ENCODE measurements at places on chromosomes 5 and 9.

- no peak for DNase-seq
These were observed 44.1 kb upstream of the FOXE1 start for GRCh38 chr9:97808972-97809371.

DNA sequence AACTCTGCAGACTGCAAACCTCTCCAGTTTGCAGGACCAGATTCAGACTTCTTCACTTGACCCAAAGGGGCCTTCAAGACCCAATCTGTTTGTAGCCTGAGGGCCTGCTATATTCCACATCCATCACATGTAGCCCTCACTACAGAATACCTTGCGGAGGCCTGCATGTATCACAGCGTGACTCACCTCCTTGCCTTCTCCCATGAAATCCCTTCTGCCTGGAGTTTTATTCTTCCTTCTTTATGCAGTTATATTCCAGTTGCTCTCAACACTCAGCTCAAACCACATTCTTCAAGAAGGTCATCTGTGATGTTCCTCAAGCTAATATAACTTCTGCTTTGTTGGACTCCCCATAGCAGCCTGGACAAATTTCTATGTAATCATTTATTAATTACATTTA, 198.5 kb upstream of the PTGER4 start:
- no peak for DNase-seq

DNA sequence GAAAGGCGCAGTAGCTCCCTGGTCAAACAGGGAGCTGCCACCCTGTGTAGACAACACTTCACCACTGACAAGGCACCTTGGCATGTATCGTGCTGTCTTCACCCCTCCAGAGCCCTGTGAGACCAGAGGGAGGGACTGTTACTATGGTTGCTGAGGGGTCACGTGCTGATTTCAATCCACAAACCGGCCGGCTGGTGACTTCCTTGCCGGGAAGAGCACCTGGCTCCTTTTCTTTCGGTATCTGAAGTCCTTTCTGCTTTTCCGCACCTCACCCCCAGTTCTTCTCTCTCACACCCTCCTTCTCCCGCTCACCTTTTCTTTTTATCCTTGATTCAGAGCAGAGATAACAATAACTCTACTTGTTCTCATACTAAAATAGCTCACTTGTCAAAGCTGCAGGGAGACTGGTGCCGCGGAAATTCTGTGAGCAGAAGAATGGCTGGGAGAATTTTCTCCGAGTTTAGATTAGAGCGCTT, 327.2 kb downstream of the ZSWIM6 start:
- no peak for DNase-seq

DNA sequence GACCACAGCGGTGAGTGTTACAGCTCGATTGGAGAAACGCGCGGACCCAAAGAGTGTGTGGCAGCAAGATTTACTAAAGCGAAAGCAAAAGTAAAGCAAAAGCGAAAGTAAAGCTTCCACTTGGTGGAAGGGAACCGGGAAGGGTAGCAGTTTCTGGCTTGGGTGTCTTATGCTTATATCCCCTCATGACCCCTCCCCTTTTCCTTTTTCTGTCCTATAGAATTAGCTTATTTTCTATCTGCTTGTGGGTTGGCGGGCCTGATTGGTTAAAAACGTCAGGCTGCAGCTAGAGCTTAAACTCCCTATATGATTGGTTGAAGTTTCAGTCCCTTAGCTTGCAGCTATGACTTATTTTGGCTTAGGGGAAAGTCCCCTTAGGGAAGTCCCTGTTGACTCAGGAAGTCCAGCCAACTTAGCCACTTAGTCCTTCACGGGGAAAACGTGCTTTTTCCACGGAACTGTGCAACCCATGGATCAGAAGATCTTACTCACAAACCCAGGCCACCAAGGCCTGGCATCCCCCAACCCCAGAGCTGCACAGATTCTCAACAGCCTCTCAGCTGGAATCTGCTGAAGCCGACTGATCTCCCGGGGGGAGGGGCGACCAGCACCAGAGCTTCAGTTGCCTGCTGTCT, 114.2 kb upstream of the ADAMTS16 start:
- no peak for DNase-seq

DNA sequence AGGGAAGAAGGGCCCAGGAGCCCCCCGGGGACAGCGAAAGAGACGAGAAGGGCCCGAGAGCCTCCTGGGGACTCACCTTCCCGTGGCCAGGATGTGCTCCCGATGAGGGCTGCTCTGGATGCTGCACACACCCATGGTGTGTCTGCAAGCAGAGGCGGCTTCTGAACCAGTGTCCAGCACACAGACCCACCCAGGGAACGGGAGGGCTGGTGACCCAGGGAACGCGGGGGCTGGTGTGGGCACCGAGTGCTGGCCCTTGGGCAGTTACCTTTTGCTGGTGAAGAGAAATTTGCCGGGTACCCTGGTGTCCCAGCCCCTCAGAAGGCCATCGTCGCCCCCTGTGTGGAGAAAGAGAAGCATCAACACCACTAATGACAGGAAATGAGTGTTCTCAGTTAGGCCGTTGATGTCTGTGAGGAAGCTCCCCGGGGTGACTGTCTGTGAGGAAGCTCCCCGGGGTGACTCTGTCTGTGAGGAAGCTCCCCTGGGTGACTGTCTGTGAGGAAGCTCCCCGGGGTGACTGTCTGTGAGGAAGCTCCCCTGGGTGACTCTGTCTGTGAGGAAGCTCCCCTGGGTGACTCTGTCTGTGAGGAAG, 13.2 kb downstream of the MRPL41 start:
- DNase-seq: no peak

DNA sequence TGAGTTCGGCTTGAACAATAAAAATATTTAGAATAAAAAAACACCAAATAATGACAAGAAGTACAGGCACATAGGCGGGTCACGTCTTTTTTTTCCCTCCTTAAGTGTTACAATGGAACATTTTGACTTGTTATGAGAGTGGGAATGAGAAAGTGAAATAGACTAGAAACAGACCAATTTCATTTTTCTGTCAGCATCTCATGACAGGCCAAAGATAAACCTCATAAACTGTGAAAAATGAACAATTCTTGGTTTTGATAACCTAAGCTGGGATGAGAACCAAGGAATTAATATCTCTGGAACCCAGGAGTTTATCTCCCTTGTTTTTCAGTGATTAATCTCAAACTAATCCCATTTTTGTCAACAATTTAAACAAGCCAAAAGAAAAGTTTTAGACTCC, 299.5 kb downstream of the SLIT3 start:
- DNase-seq: no peak

DNA sequence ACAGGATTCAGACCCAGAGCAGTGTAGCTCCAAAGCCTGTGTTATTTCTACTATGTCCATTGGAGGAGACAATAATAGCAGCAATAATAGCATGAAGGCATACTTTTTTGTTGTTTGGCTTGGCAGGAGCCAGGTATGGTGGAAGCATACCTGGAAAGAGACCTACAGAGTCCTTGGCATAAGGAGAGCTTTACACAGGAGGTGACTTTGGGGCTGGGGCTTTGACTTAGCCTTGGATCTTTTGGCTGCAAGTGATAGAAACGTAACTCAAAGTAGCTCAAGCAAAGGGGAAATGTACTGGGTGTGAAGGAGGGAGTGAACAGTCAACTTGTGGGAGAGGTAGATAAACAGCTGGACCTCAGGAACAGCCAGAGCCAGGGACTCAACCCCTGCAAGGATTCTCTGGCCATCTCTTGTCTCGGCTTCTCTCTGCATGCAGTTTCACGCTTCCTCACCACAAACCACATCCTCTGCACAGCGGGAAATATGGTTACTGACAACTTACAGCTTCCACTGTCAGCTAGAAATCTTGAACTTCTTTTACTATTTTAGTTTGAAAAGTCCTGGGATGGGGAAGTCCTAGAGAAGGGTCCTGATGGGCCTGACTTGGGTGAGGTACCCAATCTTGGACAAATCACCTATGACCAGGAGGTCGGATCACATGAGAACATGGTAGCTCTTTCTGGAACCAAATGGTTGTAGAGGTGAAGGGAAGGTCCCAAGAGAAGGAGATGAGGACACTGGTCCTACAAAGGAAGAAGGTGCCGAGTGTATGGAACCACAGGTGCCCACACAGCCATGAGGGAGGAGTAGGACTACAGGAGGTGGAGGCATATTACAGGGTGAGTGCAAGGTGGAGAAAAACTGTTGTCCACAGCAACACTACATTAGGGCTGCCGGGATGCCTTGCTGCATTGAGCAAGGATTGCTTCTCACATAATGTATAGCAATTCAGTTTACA, 47.0 kb upstream of the TGFBR1 start:
- DNase-seq: peak; percentile 89

GRCh38 chr5:88388476-88389337, 120.1 kb upstream of the TMEM161B start:
- DNase-seq: no peak

GRCh38 chr9:136853596-136854112, 1.5 kb downstream of the MAMDC4 start:
- no peak for DNase-seq

DNA sequence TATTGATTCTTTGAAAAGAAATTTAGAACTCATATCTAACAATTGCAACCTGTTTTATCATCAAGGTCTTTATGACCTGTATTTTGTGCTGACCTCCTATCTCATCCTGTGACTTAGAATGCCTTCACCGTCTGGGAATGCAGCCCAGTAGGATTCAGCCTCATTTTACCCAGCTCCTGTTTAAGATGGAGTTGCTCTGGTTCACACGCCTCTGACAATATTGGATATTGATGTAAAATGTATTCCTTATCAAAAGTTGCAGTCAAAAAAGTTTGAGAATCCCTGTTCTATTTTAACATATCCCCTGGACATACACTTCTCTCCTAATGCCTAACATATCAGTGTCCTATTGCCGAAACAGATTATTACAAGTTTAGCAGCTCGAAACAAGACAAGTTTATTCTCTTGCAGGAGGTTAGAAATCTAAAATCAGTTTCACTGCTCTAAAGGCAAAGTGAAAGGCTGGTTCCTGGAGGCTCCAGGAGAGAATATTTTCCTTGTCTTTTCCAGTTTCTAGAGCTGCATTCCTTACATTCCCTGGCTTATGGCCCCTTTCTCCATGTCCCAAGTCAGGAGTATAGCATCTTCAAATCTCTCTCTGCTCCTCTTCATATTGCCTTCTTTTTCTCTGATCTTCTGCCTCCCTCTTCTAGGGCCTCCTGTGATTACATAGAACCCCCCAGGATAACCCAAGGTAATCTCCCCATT, 31.5 kb upstream of the LVRN start:
- no peak for DNase-seq

GRCh38 chr9:124781967-124782660, 5.2 kb downstream of the OLFML2A start:
- no peak for DNase-seq

DNA sequence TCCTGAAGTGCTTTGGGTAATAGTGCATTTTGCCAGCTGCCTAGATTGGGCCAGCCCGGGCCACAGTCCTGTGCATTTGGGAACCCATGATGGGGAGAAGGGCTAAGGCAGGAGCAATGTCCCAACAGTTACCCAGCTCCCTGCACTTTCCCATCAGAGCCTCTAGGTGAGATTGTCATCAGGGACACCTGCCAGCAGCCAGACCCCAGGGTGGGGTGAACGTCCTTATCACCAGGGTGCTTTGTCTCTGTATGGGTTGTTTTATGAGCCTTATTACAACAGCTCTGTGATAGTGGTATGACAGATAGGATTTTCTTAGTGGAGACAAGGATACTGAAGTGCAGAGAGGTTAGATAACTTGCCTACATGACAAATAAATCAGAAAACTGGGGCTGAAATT, 365.7 kb downstream of the OSTF1 start:
- no peak for DNase-seq

DNA sequence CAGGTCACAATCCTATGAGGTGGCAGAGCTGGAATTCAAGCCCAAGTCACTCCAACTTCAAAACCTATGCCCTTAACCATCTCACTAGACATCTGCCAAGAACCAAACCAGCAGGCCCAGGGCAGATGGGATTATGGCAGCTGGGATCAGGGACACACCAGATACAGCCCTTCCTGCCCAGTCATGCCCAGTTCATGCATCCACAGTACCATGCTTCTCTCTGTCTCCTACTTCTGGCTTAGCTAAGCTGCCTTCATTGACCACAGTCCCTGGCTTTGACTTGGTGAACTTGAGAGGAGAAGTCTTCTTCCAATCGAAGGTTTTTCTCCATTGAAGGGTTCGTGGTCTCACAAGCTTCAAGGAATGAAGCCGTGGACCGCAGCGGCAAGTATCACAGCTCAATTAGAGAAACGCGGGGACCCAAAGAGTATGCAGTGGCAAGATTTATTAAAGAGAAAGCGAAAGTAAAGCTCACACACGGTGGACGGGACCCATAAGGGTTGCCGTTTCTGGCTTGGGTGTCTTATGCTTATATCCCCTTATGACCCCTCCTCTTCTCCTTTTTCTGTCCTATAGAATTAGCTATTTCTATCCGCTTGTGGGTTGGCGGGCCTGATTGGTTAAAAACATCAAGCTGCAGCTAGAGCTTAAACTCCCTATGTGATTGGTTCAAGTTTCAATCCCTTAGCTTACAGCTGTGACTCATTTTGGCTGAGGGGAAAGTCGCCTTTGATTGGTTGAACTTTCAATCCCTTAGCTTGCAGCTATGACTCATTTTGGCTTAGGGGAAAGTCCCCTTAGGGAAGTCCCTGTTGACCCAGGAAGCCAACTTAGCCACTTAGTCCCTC, 101.2 kb downstream of the TRIM36 start:
- no peak for DNase-seq

Measured in GF-D8 (cell line).